ENCODE measurements at places on chromosomes 11 and 22.

DNA sequence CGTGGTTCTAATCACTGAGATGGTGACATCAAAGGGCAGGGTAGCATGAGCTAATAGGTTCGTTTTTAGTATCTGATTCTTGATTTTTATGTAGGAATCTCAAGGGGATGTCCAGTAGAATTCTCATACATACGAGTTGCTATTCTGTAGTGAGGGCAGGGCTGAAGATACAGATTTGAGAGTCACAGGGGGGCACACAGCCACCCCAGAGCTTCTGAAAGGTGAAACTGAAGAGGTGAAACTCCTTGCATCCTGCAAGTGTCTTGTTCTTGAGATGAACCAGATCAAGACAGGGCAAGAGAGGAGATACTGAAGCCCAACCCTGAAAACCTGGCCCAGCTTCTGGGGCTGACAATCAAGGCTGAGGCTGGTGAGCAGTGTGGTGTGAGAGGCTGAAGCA is 35.6 kb upstream of the TMEM123 start:
- H3K36me3 ChIP-seq = no peaks in the 10 kb centered on the region
- no peak overlapping the region for H3K27ac ChIP-seq
- DNase-seq = no peak

- H3K4me3 ChIP-seq = no peak overlapping the region
- no peak for DNase-seq
- no peak overlapping the region for H3K27ac ChIP-seq
- no peaks in the 10 kb centered on the region for H3K4me1 ChIP-seq
- no peaks in the 10 kb centered on the region for H3K27me3 ChIP-seq
Measured at GRCh38 chr11:73995731-73996130, 13.1 kb upstream of the UCP2 start.

- DNase-seq = no peak
- H3K4me1 ChIP-seq = peaks cover 3% of the 10 kb centered on the region
- no peaks in the 10 kb centered on the region for H3K36me3 ChIP-seq
- peak overlapping the region; percentile 61 for H3K27ac ChIP-seq
- no peaks in the 10 kb centered on the region for H3K27me3 ChIP-seq
- H3K4me3 ChIP-seq = no peak overlapping the region
Measured at GRCh38 chr11:46736615-46737014, 17.6 kb downstream of the F2 start.

GRCh38 chr11:776561-777287 is 563 bp downstream of the GATD1 start:
- no peak for DNase-seq
- no peaks in the 10 kb centered on the region for H3K27me3 ChIP-seq
- H3K4me1 ChIP-seq = peaks cover 34% of the 10 kb centered on the region
- H3K36me3 ChIP-seq = peaks cover 5% of the 10 kb centered on the region

- H3K4me3 ChIP-seq = no peak overlapping the region
- no peaks in the 10 kb centered on the region for H3K4me1 ChIP-seq
- no peak overlapping the region for H3K27ac ChIP-seq
- H3K27me3 ChIP-seq = no peaks in the 10 kb centered on the region
- H3K36me3 ChIP-seq = no peaks in the 10 kb centered on the region
- no peak for DNase-seq
Measured at GRCh38 chr11:92826603-92827002, 142.8 kb upstream of the MTNR1B start.

DNA sequence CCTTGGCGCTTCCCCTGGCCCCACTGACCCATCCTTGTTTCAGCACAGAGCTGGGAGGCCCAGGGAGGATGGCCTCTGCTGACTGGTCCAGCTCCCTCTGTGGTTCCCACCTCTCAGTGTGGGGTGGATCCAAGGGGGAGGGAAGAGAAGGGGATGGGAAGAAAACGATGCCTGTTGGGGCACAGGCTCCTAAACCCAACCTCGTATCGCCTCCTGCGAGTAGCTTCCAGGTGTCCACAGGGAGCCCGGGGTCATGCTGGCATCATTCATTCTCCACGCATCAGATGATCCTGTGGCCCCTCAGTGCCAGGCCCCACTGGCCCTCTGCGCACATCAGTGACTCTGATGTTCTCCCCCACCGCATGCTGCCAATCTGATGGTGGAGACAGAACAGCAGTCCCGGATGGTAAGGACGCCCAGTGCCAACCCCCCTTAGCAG is 5.1 kb downstream of the MYEOV start:
- peak overlapping the region; percentile 61 for H3K4me3 ChIP-seq
- H3K4me1 ChIP-seq = peaks cover 30% of the 10 kb centered on the region
- H3K27me3 ChIP-seq = no peaks in the 10 kb centered on the region
- H3K27ac ChIP-seq = peak overlapping the region; percentile 85

GRCh38 chr11:133053124-133053776 is 479.1 kb downstream of the OPCML start:
- H3K4me3 ChIP-seq = no peak overlapping the region
- DNase-seq = no peak

- H3K27me3 ChIP-seq = no peaks in the 10 kb centered on the region
- peaks cover 11% of the 10 kb centered on the region for H3K4me1 ChIP-seq
- H3K4me3 ChIP-seq = no peak overlapping the region
- H3K27ac ChIP-seq = no peak overlapping the region
- peaks cover 13% of the 10 kb centered on the region for H3K36me3 ChIP-seq
Measured at GRCh38 chr11:6404342-6405051, 14.2 kb downstream of the SMPD1 start.

DNA sequence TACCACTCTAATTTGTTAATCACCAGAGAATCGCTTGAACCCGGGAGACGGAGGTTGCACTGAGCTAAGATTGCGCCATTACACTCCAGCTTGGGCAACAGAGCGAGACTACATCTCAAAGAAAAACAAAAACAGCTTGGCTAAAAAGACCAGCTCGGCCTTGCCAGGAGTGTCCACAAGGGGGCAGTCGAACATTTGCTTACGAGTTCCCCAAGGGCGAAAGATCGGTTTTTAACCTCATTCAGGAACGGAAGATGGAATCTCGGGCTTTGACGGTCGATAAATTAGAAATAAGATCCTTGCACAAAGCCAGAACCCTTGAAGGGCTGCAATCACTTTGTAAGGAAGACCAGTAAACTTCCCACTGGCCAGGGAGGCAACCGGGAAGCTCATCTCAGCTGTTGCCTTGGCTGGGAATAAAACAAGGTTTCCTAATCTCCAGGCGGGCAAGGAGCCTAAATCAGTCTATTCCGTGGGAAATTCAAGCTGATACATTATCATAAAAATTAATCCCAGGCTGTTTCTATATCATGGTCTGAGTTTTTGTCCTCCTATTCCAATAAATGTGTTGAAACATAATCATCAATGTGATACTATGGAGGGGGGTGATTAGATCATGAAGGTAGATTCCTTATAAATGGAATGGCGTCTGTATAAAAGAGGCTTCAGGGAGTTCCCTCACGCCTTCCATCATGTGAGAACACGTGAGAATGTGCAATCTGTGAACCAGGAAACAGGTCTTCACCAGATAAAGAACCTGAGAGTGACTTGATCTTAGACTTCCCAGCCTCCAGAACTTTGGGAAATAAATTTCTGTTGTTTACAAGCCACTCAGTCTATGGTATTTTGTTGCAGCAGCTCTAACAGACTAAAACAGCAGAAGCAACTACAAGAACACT is 14.9 kb upstream of the SLC29A2 start:
- H3K36me3 ChIP-seq = no peaks in the 10 kb centered on the region
- H3K4me1 ChIP-seq = no peaks in the 10 kb centered on the region
- peak overlapping the region; percentile 63 for H3K4me3 ChIP-seq
- H3K27ac ChIP-seq = no peak overlapping the region
- peak; percentile 49 for DNase-seq
- H3K27me3 ChIP-seq = no peaks in the 10 kb centered on the region

DNA sequence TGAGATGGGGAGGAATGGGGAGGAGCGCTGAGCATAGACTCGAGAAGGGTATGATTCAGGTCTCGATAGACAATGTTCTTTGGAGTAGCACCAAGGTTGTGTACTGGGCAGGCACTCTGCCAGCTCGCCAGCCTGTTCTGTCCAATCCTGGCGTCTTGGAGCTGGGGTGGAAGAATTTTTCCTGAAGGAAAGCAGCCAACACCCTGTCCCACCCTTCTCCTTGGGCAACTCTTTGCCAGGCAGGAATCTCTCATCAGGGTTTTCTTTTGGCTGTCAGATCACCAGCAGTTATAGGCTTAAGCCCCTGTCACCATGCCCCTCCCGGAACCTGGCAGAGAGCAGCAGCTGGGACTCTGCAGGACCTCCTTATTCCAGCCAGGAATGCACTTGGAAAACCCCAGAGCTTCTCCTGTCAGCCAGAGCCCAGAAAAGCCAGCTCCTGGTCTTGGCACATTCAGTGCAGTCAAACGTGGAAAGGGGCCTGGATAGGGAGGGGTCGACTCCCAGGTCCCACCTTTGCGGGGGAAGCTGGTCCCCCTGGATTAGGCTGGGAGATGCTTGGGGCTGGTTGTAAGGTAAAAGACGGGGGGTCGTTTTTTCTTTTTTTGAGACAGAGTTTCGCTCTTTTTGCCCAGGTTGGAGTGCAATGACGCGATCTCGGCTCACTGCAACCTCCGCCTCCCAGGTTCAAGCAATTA is 14.4 kb upstream of the SPTBN2 start:
- H3K27ac ChIP-seq = no peak overlapping the region
- H3K27me3 ChIP-seq = no peaks in the 10 kb centered on the region

GRCh38 chr22:38412435-38413084 is 42.4 kb downstream of the KCNJ4 start:
- no peaks in the 10 kb centered on the region for H3K27me3 ChIP-seq
- peaks cover 7% of the 10 kb centered on the region for H3K4me1 ChIP-seq
- peak overlapping the region; percentile 64 for H3K4me3 ChIP-seq
- H3K36me3 ChIP-seq = no peaks in the 10 kb centered on the region
- no peak overlapping the region for H3K27ac ChIP-seq

DNA sequence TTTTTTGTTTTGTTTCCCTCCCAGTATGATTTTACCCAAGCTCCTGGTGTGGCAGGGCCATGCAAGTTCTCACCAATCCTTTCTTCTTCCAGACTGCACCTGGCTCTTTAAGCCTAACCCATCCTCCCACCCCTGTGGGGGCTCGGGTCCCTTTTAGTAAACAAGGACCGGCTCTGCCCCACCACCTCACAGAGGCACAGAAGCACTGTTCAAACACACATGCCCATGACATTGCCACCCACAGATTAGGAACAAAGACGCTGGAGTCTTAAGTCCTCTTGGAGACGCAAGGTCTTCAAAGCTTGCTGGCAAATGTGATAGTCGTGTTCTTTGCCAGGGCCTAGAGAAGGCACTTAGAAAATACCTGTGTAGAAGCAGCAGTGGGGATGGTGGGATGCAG is 18.9 kb downstream of the UQCR10 start:
- peaks cover 25% of the 10 kb centered on the region for H3K36me3 ChIP-seq
- H3K27me3 ChIP-seq = no peaks in the 10 kb centered on the region
- DNase-seq = no peak
- H3K27ac ChIP-seq = no peak overlapping the region
- H3K4me1 ChIP-seq = peaks cover 8% of the 10 kb centered on the region
- H3K4me3 ChIP-seq = no peak overlapping the region

DNA sequence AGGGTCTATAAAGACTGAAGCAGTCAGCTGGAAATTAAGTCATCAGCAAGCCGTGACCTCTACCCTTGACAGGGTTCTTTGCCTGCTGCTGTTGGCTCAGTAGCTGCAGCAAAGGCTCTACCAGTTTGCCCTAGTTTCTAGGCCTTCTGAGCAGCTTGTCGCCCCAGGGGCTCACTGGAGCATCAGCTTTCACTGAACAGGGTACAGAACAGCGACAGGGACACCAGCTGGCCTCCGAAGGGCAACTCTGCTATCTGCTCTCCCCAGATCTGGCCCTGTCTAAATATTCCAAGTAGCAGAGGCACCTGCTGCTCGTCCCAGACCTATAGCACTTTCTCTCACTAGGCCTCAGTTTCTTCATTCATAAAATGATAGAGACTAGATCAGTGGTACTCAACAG is 42.4 kb downstream of the SMCO4 start:
- no peak overlapping the region for H3K27ac ChIP-seq
- no peaks in the 10 kb centered on the region for H3K27me3 ChIP-seq
- no peak overlapping the region for H3K4me3 ChIP-seq

DNA sequence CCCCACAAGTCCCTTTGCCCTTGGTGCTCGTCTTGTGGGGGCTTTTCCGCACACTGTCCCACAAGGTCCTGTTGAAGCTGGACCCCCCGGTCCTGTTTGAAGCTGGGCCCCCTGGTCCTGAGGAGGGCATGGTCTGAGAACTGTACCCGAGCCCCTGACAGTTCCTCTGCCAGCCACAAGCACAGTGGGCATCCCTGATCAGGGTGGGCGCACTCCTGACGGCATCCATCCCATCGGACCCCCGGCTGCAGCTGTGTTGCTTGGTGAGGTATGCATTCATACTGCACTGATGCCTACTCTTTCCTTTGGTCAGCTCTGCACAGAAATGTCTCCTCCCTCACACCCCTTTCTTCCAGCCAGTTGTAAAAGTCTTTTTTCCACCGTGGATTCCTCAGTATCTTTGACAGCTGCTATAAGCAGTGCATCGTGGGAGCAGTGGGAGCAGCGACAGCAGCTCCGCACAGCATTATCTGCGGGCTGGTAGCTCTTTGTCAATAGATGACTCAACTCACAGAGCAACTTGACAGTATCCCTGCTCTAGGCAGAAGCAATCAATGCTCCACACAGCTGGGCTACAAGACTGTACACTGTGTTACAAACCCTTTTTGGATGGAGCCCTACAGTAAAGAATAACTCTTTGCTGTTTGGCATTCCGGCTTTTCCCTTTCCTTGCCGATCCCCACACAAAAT is 1030.8 kb upstream of the CCDC90B start:
- no peaks in the 10 kb centered on the region for H3K4me1 ChIP-seq
- DNase-seq = no peak
- no peaks in the 10 kb centered on the region for H3K27me3 ChIP-seq
- H3K36me3 ChIP-seq = no peaks in the 10 kb centered on the region
- H3K27ac ChIP-seq = no peak overlapping the region
- H3K4me3 ChIP-seq = no peak overlapping the region

GRCh38 chr22:27080036-27080578 is 422.7 kb downstream of the MIAT start:
- H3K27ac ChIP-seq = no peak overlapping the region
- DNase-seq = no peak
- no peak overlapping the region for H3K4me3 ChIP-seq
- H3K36me3 ChIP-seq = no peaks in the 10 kb centered on the region
- H3K27me3 ChIP-seq = no peaks in the 10 kb centered on the region

GRCh38 chr22:35995772-35996171 is 32.9 kb downstream of the RBFOX2 start:
- peak; percentile 27 for DNase-seq
- no peaks in the 10 kb centered on the region for H3K27me3 ChIP-seq
- no peaks in the 10 kb centered on the region for H3K36me3 ChIP-seq
- H3K4me3 ChIP-seq = no peak overlapping the region
- H3K4me1 ChIP-seq = peaks cover 40% of the 10 kb centered on the region

DNA sequence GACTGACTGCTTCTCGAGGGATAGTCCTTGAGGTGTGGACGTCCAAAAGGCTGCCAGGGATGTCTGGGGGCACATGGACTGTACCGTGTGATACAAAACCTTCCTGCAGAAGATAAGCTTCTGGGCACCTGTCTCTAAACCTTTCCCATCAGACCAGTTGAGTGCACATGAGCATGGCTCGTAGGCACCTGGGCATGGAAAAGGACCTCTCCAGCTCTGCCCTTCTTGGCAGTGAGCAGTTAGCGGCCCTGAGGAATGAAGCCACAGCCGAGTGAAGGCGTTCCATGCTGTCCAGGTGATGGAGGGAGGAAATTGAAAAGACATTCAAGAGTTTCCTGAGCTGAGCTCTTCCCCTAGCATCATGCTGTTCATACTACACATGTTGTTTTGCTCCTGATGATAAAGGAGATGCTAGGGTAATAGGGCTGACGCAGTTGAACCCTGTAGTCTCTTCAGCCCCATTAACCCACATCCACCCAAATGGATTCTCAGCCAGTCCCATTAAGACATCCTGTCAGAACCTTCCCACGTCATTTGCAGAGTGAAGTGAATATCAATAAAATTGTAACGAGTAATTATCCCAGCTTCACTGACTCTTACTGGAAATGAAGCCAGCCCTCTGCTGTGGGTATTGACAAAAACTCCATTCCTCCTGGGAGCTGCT is 138.6 kb downstream of the KIRREL3 start:
- no peak overlapping the region for H3K27ac ChIP-seq
- H3K4me1 ChIP-seq = no peaks in the 10 kb centered on the region
- H3K27me3 ChIP-seq = no peaks in the 10 kb centered on the region
